ENCODE measurements at places on chromosomes 3 and 15.

- DNase-seq = no peak
Measured at GRCh38 chr3:119359476-119360326, 65.5 kb downstream of the ARHGAP31 start.

DNA sequence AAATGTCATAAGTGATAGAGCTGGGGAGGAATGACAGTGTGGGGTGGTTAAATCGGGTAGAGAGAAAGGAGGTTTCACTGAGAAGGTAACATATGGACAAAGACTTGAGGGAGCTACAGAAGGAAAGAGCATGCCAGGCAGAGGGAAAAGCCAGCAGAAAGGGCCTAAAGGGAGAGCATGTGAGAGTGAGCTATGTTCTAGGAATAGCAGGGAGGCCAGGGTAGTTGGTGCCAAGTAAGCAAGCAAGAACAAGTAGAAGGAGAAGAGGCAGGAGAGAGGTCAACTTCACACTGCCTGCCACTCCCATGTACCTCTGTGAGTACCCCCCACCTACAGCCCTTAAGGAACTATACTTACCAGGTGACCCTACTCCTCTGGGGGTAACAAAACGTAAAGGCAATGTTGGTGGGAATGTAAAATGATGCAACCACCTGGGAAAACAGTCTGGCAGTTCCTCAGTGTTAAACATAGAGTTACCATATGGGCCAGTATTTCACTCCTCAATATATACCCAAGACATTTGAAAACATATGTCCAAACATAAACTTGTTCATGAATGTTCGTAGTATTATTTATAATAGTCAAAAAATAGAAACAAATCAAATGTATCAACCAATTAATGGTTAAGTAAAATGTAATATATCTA is 67.6 kb downstream of the SFMBT1 start:
- DNase-seq = no peak

GRCh38 chr3:123401836-123402530 is 46.9 kb downstream of the ADCY5 start:
- DNase-seq = no peak

- DNase-seq = no peak
Measured at GRCh38 chr3:148797795-148798194, 29.8 kb upstream of the CPB1 start.

DNA sequence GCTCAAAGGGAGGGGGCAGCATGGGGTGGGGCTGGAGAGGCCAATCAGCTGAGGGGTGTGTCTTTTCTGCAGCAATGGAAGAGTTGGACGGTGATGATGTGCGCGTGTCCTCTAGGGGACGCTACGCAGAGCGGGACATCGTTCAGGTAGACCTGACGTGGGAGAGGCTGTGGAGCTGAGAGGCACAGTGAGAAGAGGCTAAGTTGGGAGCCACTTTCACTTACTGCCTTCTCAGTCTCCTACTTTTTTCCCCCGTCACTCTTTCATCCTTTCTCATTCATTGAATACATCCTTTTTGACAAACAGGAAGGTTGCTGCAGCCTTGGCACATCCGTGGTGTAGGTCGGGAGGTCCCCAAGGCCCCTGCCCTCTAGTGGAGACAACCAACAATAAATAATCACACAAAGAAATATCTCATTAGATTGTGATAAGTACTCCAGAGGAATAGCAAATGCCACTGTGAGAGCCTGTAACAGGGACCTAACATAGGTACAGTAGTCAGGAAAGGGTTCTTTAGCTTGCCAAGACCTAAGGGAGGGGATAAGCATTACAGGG is 4.4 kb upstream of the BRPF1 start:
- DNase-seq = no peak

DNA sequence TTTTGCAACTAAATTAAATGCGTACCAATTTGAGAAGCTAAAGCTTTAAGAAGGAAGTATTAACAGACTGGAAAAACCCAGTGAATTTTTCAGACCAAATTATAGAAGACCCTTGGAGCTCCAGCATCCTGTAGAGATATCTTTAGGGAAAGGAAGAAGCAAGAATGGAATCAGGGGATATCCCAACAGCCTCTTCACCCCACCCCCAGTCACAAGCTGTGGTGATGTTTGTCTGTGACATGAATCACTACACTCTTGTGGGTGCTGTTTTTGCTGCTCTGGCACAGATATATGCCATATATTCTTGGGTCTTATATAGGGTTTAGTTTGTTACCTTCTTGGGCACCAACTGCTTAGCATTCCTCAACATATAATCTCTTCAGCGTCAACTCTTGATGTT is 78.5 kb upstream of the BCL6 start:
- DNase-seq = no peak

- DNase-seq = peak; percentile 64
Measured at GRCh38 chr3:136671921-136672320, 80.3 kb downstream of the STAG1 start.

DNA sequence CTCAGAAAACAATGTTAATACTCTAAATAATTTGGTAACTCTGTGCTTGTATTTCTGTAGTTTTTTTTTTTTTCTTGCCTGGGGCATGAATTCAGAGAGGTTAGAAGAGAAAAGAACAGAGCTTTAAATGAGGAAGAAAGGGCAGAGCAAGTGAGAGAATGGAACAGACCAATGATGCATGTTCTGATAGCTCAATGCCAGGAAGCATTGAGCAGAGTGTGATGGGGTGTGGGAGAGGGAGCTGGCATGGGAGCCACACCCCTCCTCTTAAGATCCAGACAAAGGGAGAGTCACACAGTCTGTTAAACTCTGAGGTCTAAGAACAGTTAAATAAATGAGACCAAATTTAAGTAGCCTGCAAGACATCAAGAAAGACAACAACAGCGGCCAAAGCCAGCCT is 538.6 kb downstream of the TUSC7 start:
- no peak for DNase-seq

GRCh38 chr3:179702271-179702947 is 49.6 kb downstream of the USP13 start:
- no peak for DNase-seq

GRCh38 chr3:146491303-146491702 is 21.9 kb upstream of the PLSCR2 start:
- no peak for DNase-seq

GRCh38 chr15:100824211-100824610 is 55.4 kb upstream of the ALDH1A3 start:
- DNase-seq = no peak

- no peak for DNase-seq
Measured at GRCh38 chr3:151962352-151962751, 88.9 kb downstream of the SUCNR1 start.

GRCh38 chr15:39474657-39475056 is 106.2 kb upstream of the THBS1 start:
- no peak for DNase-seq

DNA sequence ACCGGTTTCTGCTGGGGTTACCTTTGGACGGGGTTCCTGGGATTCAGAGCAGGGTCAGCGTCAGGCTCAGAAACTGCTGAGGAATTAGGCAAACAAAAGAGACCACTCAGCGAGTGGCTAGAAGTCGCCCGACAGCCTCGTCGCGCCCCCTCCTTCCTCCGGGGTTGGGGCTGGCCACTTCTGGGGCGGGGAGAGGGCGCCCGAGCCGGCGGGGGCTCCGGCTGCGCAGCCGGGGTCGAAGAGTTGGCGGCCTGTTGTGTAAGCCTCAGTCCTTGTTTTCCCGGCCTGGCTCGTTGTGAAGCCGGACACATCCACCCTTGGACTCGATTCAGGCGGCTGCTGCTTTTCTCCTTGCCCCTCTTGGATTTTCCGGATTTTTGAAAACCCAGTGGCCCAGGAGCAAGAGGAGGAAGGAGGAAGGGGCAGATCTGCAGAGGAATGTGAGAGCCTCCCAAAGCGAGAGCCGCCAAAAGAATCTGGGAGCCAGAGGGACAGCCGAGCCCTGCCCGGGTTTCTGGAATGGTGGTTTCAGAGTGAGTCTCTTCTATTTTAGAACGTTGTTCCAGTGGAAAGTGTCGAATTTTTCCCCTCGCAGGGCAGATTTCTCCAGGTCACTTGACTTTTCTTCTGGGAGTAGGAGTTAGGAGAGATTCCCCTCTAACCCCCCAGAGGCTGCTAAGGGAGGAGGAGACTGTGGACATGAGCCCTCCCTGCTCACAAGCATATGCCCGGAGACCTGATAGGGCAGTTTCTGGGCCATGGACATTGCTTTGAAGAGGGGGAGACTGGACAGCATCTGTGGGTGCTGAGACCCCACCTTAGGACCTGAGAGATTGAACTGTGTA is 666 bp downstream of the SNX33 start:
- DNase-seq = no peak

DNA sequence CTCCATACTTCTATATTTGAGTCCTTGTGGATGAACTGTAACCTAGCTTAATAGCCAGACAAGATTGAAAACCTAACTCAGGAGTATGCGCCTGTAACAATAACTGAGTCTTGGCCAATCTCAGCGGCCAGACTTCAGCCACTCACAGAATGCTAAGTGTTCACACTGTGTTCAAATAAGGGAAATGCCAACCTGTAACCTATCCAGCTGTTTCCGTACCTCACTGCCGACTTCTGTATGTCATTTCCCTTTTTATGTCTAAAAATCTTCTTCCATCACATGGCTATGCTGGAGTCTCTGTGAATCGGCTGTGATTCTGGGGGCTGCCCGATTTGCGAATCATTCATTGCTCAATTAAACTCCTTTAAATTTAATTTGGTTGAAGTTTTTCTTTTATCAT is 169.2 kb downstream of the NFKBIZ start:
- no peak for DNase-seq

DNA sequence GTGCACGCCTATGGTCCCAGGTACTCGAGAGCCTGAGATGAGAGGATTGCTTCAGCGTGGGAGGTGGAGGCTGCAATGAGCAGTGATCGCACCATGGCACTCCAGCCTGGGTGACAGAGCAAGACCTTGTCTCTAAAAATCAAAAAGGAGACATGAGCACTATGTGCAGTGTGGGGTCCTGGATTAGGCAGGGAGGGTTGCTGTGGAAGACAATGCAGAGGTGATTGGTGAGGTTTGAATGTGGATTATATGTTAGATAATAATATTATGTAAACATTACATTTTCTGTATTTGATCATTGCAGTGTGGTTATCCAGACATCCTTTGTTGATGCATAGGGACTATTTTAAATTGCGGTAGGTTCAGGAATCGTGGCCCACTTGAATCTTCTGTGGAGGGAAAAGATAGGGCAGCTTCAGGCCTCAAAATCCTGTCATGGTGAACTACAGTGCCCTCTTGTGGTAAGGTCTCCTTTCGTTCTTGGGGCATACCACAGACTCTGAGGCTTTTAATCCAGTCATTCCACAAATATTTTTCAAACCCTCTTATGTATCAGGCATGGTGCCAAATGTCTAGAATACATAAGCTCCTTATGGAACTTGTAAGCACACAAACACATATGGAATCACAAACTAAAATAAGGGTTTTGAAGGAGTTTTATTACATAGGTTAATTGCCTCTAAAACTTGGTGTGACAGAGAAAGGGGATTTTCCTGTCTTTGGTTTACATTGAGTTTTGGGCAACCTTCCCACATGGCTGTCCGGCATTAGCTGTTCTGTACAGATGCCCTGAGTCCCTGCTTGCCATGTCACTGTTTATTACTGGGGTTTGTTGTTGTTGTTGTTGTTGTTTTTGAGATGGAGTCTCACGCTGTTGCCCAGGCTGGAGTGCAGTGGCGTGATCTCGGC is 37.7 kb downstream of the GPD1L start:
- DNase-seq = peak; percentile 40

DNA sequence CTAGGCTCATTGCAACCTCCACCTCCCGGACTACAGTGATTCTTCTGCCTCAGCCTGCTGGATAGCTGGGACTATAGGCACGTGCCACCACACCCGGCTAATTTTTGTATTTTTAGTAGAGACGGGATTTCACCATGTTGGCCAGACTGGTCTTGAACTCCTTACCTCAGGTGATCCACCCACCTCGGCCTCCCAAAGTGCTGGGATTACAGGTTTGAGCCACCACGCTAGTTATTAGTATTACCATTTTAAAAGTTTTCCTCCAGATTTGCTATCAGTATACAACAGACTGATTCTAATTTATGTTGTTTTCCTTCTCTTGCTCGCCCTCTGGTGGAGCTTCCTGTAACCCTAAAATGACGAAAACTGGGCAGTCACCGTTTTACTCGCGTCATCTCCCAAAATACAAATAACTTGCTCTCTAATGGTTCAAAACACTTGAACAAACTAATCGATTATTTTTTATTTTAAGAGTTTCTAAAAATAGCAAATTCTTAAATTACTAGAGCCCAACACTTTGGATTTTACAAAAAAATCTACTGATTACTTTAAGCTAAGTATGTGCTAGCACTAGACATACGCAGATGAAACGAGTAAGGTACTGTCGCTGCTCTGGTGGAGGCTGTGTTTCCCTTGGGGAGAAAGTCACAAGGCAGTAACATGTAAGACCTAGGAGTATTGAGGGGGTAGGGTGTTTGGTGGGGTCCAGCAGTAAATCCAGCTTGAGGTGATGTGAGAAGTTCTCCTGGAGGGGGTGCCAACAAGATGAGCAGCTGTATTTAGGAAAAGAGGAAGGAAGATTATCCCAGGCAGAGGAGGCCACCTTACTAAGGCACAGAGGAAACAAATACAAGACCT is 203.3 kb downstream of the MBNL1 start:
- no peak for DNase-seq

GRCh38 chr15:80978685-80979329 is 10.8 kb downstream of the MESD start:
- DNase-seq = no peak

- no peak for DNase-seq
Measured at GRCh38 chr15:38541026-38541425, 23.6 kb downstream of the RASGRP1 start.

GRCh38 chr15:91861223-91861622 is 7.7 kb downstream of the SLCO3A1 start:
- no peak for DNase-seq

DNA sequence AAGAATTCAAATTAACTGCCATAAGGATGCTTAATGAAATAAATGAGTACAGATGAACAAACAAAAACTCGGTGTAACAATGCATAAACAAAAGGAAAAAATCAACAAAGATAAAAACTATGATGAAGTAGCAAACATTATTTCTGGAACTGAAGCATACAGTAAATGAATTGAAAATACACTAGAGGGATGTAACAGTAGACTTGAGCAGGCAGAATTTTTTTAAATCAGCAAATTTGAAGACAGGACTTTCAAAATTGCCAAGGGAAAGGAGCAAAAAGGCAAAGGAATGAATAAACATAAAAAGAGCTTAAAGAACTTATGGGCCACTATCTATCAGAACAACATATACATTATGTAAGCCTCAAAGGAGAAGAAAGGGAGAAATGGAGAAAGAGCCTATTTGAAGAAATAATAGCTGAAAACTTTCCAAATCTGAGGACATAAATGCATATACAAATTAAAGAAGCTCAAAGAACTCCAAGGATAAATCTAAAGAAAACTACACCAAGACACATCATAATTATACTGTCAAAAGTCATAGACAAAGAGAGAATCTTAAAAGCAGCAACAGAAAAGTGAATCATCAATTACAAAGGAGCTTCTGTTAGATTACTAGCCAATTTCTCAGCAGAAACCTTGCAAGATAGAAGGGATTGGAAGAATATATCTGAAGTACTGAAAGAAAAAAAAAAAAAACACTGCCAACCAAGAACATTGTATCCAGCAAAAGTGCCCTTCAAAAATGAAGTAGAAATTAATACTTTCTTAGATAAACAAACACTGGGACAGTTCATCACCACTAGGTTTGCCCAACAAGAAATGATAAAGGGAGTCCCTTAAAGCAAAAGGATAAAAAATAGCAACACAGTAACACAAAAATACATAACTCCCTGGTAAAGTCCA is 15.5 kb downstream of the TOP2B start:
- DNase-seq = no peak
